ENCODE measurements at places on chromosomes 5 and 9.

DNA sequence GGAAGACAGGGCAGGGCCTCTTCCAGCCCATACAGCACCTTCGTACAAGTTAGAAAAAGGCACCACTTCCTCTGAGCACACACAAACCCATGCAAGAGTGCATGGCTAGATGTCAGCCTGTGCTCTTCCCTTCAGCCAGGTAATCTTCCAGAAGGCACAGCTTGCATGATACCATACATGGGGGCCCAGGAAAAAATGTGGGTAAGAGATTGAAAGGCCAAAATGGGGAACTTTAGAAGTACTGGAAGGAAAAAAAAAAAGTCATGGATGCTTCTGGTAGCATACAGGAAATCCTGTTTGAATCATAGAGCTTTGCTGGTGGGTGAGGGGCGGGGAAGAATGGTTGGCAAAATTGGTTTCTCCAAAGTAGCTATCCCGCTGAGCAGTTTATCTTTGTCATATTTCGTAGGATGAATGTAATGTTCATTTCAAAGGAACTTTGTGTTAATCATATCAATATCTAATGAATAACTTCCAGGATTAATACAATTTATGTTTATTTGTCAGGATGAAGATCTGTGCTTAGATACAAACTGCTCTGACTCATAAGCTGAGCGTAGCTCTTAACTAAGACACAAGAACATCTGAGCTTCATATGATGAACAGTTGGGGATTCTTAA is 78.2 kb upstream of the MAP3K1 start:
- no peak for DNase-seq

DNA sequence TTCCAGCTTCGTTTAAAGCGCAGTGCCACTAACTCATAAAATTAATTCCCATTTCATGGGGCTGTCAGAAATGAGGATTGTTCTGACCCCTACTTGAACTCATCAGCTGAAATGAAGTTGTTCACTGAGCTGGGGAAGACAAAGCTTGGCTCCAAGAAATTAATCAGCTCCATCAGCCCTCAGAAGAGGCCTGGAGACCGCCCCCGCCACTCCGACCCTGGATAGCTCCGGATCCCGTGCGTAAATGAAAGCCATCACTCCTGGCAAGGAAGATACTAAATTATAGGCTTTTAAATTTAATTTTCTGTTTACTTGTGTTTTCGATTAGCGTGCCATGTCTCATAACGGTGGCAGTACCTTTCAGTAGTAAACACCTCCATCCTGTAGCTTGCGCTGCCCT is 142.8 kb upstream of the IRX2 start:
- DNase-seq = no peak

- DNase-seq = no peak
These were observed 335.3 kb upstream of the ACTBL2 start for GRCh38 chr5:57817924-57818323.

DNA sequence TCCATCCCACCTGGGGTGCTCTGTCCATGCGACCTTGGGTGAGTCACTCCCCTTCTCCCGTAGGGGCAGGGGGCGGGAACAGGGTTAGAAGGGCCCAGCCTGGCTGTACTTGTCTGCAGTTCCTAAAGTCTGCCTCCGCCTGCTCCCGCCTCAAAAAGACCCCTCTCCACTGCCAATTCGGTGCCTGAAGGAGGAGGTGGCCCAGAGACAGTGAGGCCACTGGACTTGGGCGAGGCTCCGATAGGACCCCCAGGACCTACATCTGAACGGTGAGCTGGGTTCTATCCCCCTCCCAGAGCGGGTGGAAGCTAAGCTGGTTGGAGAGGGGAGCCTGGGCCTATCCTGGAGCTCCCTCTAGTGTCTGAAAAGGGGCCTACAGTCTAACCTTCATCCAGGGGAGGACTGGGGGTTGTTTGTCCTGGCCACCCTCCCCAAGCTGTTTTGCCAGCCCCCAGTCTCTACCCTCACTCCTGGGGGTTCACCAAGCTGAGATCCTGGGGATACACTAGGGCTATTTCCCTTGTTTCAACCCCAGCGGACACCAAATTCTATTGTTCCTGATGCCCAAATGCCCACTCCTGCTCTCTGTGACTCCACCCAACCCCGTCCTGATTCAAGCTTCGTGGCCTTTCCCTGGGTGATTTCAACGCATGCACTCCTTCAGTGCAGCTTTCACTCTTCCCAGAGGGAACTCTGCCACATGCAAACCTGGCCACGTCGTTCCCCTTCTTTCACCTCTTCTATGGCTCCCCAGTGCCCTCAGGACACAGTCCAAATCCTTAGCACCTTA is 6.1 kb upstream of the CRB2 start:
- DNase-seq = no peak

DNA sequence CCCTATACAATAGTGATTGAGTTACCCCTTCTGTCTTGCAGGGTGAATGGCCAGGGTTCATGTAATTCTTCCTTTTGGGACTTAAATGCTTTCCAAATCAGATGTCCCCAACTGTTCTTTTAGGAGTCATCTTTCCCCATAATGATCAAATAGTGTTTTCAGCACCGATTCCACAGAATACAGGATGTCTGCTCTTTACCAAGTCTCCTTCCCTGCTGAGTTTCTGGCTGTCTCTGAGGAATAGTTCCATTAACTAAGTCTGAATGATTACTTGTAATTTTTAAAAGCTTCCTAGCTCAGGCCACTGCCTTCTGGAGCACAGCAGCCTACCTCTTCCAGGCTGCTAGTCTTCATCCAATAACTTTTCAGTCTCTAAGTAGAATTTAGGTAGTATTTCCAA is 630.7 kb upstream of the ZNF608 start:
- no peak for DNase-seq

Measured in NCI-H187 (cell line).